ENCODE measurements at places on chromosomes 11 and 22.

DNA sequence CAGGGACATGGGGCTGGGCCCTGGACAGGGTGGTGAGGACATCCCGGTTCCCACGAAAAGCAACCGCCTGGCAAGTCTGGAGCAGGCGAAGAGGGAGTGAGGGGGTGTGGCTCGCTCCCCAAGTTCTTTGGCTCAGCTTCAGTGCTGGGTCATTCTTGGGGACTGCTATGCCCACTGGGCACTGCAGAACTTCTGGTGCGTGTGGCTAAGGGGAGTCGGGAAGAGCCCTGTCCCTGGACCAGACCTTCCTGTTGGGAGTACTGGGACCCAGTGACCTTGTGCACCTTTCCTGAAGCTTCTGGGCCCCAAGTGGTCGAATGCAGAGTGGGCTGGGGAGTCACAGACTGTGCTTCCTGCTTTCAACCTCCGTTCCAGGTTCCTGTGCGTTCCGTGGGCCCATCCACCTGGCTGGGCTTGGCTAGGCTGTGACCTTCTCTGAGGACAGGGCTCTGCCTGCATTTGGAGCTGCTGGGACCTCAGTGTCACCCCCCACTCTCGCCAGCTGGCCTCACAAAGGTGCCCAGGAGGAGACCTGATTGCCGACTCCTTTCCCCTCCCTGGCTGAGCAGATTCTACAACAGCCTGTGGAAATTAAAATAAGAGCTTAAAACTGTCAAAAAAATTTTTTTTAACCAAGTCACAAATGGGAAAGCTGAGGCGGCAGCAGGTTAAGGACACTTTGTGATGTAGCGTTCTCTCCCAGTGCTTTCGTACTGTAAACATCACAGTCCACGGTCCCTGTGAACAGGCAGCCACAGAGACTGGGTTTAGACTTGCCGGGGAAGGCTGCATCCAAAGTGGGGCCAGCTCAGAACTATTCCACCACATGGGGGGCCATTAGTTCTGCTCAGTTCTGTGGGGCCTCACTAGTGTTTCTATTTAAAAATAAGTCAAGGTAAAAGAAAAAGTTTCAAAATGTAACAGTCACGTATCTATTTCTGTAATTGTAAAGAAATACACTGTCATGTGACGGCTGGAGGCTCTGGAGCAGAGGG is 63.8 kb upstream of the WNT7B start:
- no peak for DNase-seq

DNA sequence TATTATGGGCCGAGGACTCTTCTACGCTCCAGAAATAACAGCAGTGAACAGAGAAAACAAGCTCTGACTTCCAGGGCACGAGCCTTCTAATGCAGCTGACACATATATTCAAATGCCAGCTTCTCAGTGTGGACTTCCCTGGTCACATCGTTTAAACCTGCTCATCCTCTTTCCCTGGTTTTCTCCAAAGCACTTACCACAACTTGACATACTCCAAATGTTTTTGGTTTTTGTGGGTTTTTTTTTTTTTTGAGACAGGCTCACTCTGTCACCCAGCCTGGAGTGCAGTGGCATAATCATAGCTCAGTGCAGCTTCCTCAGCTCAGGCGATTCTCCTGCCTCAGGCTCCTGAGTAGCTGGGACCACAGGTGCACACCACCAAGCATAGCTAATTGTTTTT is 105.5 kb downstream of the MICAL3 start:
- DNase-seq: no peak

- no peak for DNase-seq
Observed at GRCh38 chr11:57256119-57256518, 19.1 kb upstream of the APLNR start.

DNA sequence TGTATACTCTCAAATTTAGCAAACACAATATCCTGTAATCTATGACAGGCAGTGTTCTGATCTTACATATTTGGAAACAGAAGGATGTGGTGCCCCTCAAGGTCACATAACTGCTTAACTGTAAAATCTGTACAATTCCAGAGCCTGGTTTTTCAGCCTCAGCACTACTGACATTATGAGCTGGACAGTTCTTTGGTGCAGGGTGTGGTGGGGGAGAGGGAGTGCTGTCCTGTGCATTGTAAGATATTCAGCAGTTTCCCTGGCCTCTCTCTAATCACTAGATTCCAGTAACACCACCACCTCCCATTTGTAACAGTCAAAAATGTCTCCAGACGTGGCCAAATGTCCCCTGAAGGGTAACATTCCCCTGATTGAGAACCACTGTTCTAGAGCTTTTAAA is 1.8 kb upstream of the OR5B21 start:
- DNase-seq: no peak

- DNase-seq: no peak
Observed at GRCh38 chr11:39345834-39346442, 2113.5 kb downstream of the LRRC4C start.

GRCh38 chr11:2945031-2945756 is 16.0 kb upstream of the PHLDA2 start:
- DNase-seq: no peak

GRCh38 chr11:129930743-129931142 is 35.4 kb upstream of the NFRKB start:
- DNase-seq: no peak

GRCh38 chr11:38131535-38131934 is 1533.5 kb upstream of the RAG2 start:
- DNase-seq: no peak

DNA sequence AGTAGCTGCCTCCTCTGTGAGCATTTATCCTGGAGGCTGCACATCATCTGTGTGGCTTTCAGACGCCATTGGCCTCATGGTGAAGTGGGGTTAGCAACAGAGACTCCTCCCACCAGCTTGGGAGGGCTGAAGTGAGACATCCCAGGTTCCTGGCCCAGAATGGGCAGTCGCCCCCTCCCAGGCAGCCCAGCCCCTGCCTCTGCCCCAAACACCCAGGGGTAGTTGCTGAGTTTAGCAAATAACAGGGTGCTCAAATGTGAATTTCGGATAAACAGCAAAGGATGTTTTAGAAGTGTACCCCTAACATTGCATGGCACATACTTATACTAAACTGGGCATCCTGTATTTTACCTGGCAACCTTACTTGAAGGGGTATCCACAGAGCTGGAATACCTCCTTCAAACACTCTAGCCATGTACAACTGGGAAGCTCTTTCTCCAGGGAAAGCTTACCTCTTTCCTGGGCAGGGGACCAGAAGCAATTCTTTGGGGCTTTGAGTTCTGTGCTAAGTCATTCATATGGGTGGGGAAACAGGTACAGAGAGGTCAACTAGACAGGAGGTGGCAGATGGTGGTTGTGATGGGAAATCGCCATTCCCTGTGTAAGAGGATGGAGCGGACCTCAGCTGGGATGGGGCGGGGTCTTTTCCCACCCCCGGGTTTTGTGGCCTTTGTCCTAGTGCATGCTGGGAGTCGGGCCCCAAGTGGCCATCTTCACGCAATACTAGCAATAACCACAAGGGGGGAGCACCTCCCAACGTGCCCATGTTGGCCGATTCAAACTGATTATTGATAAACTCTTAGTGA is 19.3 kb downstream of the MTFP1 start:
- no peak for DNase-seq

GRCh38 chr22:35337932-35338331 is 38.2 kb downstream of the TOM1 start:
- DNase-seq: no peak

DNA sequence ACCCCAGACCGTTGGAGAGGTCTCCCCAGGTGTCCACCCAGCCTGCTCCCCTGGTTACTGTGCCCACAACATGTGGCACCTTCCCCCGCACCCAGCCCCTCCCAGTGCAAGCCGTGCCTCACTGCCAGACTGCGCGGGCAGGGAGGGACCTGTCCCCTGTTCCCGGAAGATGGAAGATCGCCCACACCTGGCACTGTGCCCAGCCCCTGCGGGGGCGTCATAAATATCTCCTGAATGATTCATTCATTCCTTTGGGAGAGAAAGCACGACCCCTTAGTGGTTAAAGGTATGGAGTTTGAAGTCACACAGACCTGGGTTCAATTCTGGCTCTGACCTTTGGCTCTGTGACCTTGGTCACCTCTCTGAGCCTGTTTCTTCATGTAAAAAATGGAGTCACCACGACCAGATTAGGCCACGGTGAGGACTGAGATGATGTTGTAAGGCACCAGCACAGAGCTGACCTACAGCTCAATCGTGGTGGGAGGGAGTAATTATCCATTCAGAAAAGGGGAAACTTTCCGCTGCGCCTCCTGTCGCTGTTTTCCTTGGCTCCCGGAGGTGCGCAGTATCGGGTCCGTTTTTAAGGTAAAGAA is 497 bp upstream of the SYT12 start:
- DNase-seq: no peak

DNA sequence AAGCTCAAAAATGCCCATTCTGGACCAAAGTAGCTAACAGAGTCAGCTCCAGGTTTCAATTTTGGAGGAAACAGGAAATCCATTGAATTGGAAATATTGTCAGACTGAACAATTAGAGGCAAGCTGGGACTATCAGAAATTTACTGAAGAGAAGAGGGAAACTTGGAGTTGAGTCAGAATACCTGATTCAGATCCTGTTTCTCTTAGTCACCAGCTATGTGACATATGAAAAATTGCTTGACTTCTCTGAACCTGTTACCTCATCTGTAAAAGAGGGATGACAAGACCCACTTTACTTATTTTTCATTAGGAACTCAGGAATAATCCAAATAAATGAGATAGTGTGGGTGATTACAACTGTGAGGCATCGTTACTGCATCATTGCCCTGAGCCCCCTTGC is 148.9 kb upstream of the CADM1 start:
- DNase-seq: no peak

GRCh38 chr11:92589512-92589911 is 364.9 kb downstream of the FAT3 start:
- DNase-seq: no peak

- DNase-seq: no peak
Observed at GRCh38 chr22:34105461-34106062, 185.3 kb upstream of the LARGE1 start.

DNA sequence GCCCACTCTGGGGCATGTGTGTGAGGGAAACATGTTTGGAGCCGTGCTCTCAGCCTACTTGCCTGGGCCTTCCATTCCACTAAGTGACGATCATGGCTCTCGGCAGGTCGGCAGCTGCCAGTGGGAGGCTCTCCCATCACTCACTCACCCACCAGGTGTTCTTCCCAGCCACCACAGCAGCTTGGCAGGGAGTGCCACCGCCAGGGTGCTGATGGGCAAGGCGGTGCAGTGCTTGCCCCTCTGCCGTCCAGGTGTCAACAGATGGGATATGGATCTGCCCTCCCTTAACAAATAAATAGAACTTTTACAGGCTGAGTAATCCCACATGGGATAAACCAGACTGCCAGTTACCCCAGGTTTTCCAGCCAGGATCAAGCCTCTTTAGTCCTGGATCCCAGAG is 205.5 kb upstream of the TMEM45B start:
- no peak for DNase-seq

DNA sequence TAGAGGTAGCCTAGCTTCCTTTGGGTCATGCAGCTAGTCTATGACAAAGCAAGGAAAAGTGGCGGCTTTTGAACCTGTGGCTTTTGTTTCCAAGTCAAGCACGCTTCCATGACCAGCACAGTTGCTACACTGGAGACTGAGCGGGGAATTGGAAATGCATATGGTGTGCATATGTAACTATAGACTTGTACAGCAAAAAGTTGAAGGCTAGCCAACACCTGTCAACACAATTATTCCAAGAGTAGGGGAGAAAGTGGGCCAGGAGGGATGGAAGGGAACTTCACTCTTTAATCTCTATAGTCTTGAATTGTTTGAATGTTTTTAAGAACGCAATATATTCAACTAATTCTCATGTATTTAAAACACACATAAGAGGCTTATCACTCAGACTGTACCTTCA is 218.5 kb upstream of the CADM1 start:
- DNase-seq: no peak

DNA sequence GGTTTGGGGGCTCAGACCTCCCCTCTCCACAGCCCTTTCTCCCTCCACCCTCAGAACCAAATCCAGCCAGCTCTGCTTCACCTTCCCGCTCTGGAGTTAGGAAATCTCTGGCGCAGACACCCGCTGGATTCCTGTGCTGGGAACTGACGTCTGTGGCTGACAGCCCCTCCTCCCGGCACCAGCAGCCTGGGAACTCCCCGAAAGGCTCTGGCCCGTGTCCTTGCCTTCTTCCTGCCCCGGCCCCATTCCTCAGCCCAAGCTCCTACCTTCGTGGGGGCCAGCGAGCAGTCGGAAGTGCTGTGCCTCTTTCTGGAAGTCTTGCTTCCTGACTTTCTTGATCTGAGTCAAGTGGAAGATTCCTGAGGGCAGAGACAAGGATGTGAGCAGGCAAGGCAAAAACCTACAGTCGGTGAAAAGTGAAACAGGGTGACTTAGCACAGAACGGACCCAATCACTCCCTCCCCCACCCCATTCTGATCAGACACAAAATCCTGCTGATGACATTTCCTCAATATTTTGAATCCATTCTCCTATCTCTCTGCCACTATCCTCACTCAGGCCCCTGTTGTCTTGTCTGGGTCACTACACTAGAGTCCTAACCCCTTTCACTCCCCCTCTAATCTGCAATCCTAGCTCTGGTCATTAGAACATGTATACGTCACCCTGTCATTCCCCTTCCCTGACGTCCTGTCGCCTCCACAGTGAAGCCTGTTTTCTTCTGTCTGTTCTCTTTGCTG is 34.1 kb downstream of the CHRDL2 start:
- DNase-seq: no peak

- no peak for DNase-seq
Observed at GRCh38 chr11:82858133-82858532, 42.1 kb downstream of the PRCP start.

DNA sequence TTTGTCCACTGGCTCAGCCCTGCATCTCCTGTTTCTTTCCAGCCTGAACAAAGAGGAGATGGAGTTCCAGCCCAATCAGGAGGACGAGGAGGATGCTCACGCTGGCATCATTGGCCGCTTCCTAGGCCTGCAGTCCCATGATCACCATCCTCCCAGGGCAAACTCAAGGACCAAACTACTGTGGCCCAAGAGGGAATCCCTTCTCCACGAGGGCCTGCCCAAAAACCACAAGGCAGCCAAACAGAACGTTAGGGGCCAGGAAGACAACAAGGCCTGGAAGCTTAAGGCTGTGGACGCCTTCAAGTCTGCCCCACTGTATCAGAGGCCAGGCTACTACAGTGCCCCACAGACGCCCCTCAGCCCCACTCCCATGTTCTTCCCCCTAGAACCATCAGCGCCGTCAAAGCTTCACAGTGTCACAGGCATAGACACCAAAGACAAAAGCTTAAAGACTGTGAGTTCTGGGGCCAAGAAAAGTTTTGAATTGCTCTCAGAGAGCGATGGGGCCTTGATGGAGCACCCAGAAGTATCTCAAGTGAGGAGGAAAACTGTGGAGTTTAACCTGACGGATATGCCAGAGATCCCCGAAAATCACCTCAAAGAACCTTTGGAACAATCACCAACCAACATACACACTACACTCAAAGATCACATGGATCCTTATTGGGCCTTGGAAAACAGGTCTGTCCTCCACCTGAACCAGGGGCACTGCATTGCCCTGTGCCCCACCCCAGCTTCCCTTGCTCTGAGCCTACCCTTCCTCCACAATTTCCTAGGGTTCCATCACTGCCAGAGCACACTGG is 5.0 kb downstream of the FTH1 start:
- no peak for DNase-seq

GRCh38 chr22:29755889-29756288 is 10.9 kb downstream of the ZMAT5 start:
- DNase-seq: no peak

GRCh38 chr11:126360049-126360446 is 4.6 kb downstream of the ST3GAL4 start:
- no peak for DNase-seq

Data from stimulated activated CD4-positive, alpha-beta T cell treated with anti-CD3 and anti-CD28 coated beads, Interleukin-1b, Interleukin-23, amount 100 ng/mL, for 4 hours (primary cell).